ENCODE measurements at places on chromosomes 7 and 10. TPM values are rescaled to one million over a fixed set of nuclear protein-coding genes. Genes with fewer than 3 reads are reported as not detected.

DNA sequence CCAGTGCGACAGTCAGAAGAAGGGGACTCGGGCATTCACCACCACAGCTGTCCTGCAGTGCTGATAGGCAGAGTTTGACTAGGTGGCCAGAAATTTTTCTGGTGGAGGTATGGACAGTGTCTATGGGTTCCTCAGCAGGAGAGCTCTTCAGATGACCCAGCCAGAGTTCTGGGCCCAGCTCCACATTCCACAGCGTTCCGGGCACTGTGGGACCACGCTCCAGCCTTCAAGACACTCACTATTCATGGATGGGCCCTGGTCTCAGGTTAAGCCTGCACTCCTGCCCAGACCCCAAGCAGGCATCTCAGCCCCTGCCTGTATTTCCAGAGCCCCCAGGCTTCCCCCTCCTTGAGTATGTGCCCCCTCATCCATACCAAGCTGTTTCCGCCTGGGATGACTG, 497.0 kb upstream of the FOXK1 start:
- H3K36me3 ChIP-seq, result peaks cover 11% of the 10 kb centered on the region
- DNase-seq, result no peak
- H3K4me1 ChIP-seq, result peaks cover 3% of the 10 kb centered on the region

GRCh38 chr7:142420554-142421362, 162.9 kb upstream of the PRSS58 start:
- no peaks in the 10 kb centered on the region for H3K36me3 ChIP-seq
- H3K27ac ChIP-seq, result no peak overlapping the region
- H3K4me1 ChIP-seq, result peaks cover 11% of the 10 kb centered on the region
- H3K27me3 ChIP-seq, result peaks cover 2% of the 10 kb centered on the region

Gene PAPOLB
- total RNA-seq, result 0.10 TPM

GRCh38 chr10:97089209-97089870, 96.4 kb downstream of the SLIT1 start:
- H3K4me1 ChIP-seq, result no peaks in the 10 kb centered on the region
- peaks cover 11% of the 10 kb centered on the region for H3K27me3 ChIP-seq
- no peak for DNase-seq
- H3K36me3 ChIP-seq, result no peaks in the 10 kb centered on the region
- H3K4me3 ChIP-seq, result no peak overlapping the region

Gene ZMYND11
- total RNA-seq, result 41.6 TPM

Gene MSS51
- 2.0 TPM for total RNA-seq
